ENCODE measurements at places on chromosomes 3 and 15.
A peak's percentile ranks its signal among the peaks of the same experiment; 100 is the strongest.

GRCh38 chr3:194906970-194907629 is 221.4 kb downstream of the FAM43A start:
- no peak for DNase-seq

- DNase-seq: no peak
These were observed 544 bp upstream of the GATM start for GRCh38 chr15:45378913-45379262.

DNA sequence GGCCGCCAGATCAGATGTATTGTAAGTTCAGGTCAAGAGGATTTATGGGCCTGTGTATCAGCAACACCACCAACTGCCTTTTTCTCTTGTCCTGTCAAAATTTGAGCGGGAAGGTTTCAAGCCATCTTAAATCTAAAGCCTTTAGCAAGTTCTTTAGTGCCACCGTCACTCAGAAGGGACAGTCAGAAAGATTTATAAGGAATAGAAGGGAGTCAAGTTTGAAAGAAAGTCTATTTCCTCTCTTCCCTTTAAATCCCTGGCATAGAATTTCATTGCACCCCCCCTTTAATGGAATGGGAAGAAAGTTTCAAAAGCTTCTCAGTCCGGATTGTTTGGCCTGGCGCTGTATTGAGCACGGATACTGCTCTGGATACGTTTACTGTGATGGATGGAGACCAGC is 359.4 kb downstream of the FEZF2 start:
- DNase-seq: no peak

GRCh38 chr3:33722191-33722590 is 4.1 kb upstream of the CLASP2 start:
- DNase-seq: no peak

- DNase-seq: no peak
These were observed 283.5 kb upstream of the ROPN1 start for GRCh38 chr3:124275412-124275811.

GRCh38 chr15:70703096-70703878 is 60.1 kb downstream of the UACA start:
- DNase-seq: no peak

DNA sequence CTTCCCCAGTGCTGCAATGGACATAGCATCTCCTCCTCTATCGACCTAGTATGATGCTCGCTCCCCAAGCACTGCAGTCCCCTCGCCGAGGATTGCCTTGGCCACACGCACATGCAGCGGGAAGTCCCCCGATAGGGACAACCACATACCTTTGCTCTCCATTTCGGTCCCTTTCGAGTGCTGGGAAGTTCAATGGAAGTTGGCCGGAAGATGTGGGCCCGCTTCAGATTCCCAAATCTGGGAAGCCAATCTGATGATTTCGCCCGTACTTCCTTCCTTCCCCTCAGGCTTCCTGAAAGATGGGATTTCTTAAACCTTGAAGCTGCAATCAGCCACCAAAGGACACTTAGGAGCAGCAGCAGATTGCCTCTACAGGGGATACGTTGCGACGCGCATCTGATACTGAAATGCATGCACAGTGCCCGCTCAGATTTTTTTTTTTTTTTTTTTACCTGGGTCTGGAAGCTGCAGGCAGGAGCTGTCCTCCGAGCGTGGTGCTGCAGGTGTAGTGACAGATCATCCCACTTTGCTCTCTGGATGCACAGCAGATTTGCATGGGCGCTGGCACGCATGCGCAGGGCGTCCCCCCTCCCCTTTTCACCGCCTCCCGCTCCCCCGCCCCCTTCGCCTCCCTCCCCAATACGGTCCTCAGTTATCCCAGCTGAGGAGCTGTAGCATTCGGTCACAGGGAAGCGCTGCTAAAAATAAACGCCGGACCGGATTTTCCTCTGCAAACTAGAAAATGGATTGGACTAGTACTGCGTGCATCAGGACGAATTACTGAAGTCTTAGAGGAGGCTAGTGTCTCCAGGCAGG is at the start of gene FGF12:
Gene FGF12, minus strand, starts transcription at position 510 of the 816 bp plus-strand sequence.
- peak; percentile 85 for DNase-seq

DNA sequence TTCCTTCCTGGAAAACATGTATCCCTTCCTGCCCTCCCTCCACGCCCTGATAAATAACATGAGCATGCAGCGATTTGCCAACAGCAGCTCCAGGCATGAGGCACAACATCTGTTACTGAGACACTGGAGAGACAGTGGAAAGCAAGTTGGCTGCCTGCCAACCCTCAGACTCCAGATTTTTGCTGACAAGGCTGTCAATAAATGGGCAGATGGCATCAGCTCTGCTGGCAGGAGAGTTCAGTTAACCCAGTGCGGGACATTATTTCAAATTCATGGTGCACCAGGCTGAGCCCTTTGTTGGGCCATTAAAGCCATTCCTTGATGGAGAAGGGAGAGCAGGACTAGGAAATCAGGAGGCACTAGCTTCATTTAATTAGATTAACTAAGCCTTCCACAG is 293.3 kb downstream of the MEX3B start:
- no peak for DNase-seq

GRCh38 chr3:54784021-54784420 is 143.8 kb downstream of the LRTM1 start:
- DNase-seq: no peak

DNA sequence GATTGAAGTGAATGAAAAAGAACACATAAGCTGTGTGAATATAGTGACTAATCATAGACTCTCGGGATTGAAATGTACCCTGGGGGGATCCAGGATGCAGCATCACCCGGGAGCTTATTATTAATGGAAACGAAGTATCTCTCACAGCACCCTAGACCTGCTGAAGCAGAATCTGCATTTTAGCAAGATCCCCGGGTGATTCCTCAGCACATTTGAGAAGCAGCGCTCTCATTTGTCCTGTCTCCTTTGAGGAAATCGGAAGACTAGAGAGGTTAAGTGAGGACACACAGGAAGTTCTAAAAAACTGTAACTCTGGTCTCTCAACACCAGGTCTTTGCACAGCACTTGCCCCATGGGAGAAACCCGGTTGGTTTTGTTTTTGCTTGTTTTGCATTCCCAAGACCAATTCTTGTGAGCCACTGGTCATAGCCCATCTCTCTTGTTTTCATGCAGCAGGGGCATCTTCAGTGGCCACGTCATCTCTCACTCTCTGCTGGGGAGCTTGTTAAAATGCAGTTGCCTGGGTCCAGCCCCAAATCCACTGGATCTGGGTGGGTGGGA is 30.2 kb downstream of the ZNF710 start:
- DNase-seq: no peak

- no peak for DNase-seq
These were observed 161.7 kb upstream of the UBE2E1 start for GRCh38 chr3:23644099-23644498.

DNA sequence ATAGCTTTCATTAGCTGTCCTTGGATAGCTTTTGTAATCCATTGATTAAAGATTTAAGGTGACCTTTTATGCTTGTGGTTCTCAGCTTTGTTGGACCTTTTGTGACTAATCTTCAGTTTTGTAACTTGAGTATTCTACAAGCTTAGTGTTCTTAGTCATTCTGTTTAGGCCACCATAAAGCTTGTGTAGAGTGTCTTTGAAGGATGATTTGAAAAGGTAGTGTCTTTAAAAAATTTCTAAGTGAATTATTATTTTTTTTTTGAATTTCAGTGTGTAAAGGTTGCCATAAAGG is 7.5 kb downstream of the MORF4L1 start:
- DNase-seq: no peak

- DNase-seq: no peak
These were observed at the start of gene PRR23A for GRCh38 chr3:139006051-139006716. PRR23A (minus strand) TSS chr3:139006268; CDS start chr3:139006268, 0 bp downstream.

GRCh38 chr3:112682361-112682760 is 41.4 kb upstream of the CCDC80 start:
- DNase-seq: no peak

DNA sequence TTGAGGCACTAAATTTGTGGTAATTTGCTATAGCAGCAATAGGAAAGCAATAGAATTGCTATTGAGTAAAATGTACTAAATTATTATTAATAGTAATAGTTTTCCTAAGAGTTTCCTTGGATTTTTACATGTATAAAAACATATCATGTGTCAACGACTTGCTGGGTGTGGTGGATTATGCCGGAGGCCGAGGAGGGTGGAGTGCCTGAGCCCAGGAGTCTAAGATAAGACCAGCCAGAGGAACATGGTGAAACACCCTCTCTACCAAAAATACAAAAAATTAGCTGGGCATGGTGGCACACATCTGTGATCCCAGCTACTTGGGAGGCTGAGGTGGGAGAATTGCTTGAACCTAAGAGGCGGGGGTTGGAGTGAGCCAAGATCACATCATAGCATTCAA is 749.9 kb downstream of the TBL1XR1 start:
- no peak for DNase-seq

GRCh38 chr3:133535971-133536881 is 37.3 kb upstream of the CDV3 start:
- no peak for DNase-seq

GRCh38 chr3:143970773-143971358 is 757 bp upstream of the DIPK2A start:
- DNase-seq: no peak

- DNase-seq: no peak
These were observed 133.7 kb upstream of the LRRN1 start for GRCh38 chr3:3665546-3665945.

DNA sequence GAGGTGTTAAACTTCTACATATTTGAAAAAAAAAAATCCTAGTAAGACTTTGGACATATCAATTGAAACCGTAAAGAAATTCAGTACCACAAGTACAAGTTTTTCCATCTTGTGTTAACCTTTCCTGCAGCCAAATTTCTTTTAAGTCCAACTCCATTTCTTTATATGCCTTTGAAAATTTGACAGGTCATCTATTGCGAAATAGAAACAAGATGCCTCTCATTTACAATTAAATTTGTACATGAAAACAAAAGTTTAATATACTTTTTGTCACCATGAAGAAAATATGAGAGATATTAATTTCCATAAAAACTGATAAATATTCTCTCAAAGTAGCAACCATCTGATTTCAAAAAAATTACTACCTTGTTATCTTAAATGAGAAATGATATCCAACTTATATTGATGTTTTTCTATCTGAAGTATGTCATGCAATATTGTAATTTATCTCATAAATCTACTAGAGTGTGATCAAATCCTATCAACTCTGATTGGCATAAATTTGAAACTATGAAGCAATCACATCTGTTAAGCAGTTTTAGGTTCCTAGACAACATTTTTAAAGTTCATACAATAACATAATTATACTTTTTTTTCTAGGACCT is 68.2 kb downstream of the TBC1D5 start:
- DNase-seq: no peak

DNA sequence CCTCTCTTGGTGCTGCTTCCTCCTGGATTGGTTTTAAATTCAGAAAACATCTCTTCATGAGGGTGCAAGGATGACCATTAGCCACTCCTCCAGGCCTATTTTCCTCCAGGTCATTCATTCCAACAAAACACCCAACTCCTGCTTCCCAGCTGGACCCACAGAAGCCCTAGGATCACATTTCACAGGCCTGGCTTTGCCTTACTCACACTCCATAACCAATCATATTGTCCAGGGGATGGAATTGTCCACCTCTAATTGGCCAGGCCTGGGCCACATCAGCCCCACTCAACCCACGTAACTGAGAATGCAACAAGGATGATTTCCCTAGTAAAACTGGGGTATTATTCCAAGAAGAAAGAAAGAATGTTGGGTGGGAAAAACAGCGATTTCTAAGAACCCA is 616.7 kb upstream of the SUCLG2 start:
- no peak for DNase-seq

DNA sequence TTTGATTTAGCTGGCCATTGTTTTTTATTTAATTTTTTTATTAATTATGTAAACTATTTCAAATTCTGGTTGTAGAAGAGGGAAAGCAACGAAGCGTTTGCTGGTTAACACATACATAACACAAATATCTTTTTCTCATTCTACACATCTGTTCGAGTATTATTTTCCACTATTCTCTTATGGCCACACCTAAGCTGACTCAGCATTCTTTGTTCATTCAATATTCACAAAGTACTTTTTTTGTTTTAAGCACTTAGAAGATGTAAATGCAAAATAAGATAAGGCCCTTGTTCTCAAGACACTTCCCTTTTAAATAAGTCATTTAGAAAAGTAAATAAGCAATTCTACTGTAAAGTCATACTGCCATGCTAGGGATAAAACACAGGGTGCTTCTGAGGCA is 45.4 kb downstream of the CADM2 start:
- no peak for DNase-seq

GRCh38 chr15:35311615-35312014 is 226.5 kb upstream of the NANOGP8 start:
- DNase-seq: no peak

GRCh38 chr3:128281461-128282367 is 128.4 kb downstream of the EEFSEC start:
- DNase-seq: no peak

DNA sequence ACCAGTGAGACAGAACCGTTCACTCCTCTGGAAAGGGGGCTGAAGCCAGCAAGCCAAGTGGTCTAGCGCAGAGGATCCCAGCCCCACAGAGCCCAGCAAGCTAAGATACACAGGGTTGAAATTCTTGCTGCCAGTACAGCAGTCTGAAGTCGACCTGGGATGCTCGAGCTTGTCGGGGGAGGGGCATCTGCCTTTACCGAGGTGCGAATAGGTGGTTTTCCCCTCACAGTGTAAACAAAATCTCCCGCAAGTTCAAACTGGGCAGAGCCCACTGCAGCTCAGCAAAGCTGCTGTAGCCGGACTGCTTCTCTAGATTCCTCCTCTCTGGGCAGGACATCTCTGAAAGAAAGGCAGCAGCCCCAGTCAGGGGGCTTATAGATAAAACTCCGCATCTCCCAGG is 11.4 kb downstream of the CEP97 start:
- no peak for DNase-seq

DNA sequence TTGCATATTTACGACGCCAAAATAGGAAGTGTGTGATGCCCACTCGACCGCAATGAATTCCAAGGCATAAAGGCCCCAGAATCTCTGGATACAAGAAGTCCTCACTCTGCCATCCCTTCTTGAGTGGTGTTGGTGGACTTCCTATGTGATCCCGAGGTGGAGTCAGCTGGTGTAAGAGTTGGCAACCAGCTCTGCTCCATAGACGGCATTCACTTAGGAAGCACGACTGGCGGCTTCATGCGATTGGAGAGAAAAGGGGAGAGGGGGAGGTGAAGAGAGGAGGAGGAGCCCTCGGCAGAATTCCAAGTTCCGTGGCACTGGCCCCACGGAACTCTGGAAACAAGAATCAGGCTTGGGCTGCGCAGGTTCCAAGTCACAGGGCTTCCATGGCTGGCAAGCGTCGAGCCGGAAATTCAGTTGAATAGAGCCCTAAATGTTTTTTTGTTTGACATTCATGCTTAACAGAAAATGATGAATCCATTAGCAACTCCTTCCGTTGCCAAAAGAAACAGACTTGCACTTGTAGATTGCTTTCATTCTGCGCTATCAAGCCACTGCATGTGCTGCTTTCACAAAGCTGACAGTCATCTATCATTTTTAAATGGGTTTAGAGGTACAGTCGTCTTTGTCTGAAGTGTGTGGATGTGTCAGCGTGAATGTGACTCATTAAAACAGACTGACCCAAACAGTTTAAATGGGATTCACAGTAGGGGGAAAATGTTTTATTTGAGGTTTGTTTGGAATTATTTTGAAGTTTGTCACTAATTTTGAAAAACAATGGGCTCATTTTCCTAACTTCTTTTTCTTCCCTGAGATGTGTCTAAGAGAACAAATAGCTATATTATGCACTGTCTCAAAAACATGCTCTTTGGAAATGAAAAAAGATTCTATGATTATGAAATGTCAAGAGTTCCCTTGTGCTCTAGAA is 428.3 kb upstream of the ATP11B start:
- no peak for DNase-seq

GRCh38 chr3:161508852-161509477 is 12.4 kb downstream of the OTOL1 start:
- no peak for DNase-seq
